ENCODE measurements at places on chromosomes 1 and 21.

- DNase-seq: no peak
These were observed 47.5 kb downstream of the HUNK start for GRCh38 chr21:31920275-31920674.

GRCh38 chr1:198151688-198152087, 5.1 kb upstream of the NEK7 start:
- DNase-seq: no peak

GRCh38 chr1:31261916-31262315, 22.2 kb upstream of the NKAIN1 start:
- no peak for DNase-seq

GRCh38 chr1:48048980-48049379, 51.8 kb upstream of the TRABD2B start:
- no peak for DNase-seq
